Caco-2 (cell line): ENCODE measurements at places on chromosomes 12 and 14. TPM values are rescaled to one million over a fixed set of nuclear protein-coding genes. Genes with fewer than 3 reads are reported as not detected.

The TMEM132C gene
- not detected in 2 replicates for total RNA-seq

The RABGGTA gene
- total RNA-seq = 27.1 and 30.4 TPM in 2 replicates

The SLC25A21 gene
- total RNA-seq = 3.2 and 3.6 TPM in 2 replicates

The ETFBKMT gene
- 1.6 and 2.1 TPM in 2 replicates for total RNA-seq

The RNU4-1 gene
- total RNA-seq = 3,380 and 3,645 TPM in 2 replicates

The MSRB3 gene
- total RNA-seq = 7.4 and 7.7 TPM in 2 replicates

The DAO gene
- total RNA-seq = not detected in 2 replicates

The EXOC3L4 gene
- total RNA-seq = 6.3 and 6.7 TPM in 2 replicates

The RSRC2 gene
- total RNA-seq = 77.9 and 79.0 TPM in 2 replicates

The SLC5A8 gene
- not detected in 2 replicates for total RNA-seq

The MMP19 gene
- 1.9 and 2.2 TPM in 2 replicates for total RNA-seq

The TTC9 gene
- 3.9 and 4.6 TPM in 2 replicates for total RNA-seq

The OR10AD1 gene
- total RNA-seq = not detected in 2 replicates

The SERPINA12 gene
- total RNA-seq = not detected in 2 replicates

The AMN gene
- total RNA-seq = 70.7 TPM in 2 replicates

The TMEM229B gene
- total RNA-seq = 0.19 TPM in 1 of 2 replicates, not detected in the other

The TAS2R10 gene
- 0.29 and 0.30 TPM in 2 replicates for total RNA-seq

The RNF31 gene
- total RNA-seq = 72.2 and 77.6 TPM in 2 replicates

The ERBB3 gene
- total RNA-seq = 101 and 109 TPM in 2 replicates

The TMPRSS12 gene
- not detected in 2 replicates for total RNA-seq

The GLS2 gene
- total RNA-seq = 14.2 and 14.7 TPM in 2 replicates

The REM2 gene
- 0.41 and 0.44 TPM in 2 replicates for total RNA-seq

The KCNA1 gene
- not detected in 2 replicates for total RNA-seq

The PPP1R1A gene
- 0.43 TPM in 1 of 2 replicates, not detected in the other for total RNA-seq

The RAB15 gene
- total RNA-seq = 69.5 and 92.5 TPM in 2 replicates

The ZBTB39 gene
- total RNA-seq = 12.2 and 12.8 TPM in 2 replicates

The TAS2R30 gene
- total RNA-seq = 3.8 and 5.8 TPM in 2 replicates
